ENCODE measurements at places on chromosomes 12 and 14.

DNA sequence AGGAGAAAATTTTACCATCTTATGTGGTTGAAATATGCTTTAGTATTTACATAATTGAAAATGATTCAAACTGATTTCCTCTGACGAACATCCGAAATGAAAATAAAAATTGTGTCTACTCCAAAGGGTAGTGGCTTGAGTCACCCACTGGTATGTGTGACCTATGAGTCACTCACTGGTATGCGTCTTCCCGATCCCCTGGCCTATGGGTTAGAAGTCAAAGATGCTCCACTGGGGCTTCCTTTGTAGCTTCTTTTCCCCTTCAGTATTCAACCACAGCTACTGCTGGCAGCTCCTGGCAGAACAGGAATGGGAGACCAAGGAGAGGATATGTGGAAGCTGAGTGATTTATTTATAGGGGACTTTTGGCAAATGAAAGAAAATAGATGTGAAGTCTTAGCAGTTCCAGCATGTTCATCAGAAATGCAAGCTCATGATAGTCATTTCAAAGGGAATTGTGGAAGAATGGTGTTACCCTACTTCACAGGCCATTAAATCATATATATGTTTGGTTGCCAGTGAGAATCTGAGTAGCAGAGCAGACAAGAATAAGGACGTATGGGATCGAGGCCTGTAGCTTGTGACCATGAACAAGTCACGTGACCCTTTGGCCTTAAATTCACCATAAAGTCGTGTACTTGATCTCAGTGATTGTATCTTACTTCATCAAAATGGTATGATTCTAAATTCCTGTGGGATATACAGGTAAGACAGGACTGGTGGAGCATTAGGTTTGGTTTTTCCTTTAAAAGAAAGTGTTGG, 108.3 kb downstream of the CRADD start:
- no peak for DNase-seq

DNA sequence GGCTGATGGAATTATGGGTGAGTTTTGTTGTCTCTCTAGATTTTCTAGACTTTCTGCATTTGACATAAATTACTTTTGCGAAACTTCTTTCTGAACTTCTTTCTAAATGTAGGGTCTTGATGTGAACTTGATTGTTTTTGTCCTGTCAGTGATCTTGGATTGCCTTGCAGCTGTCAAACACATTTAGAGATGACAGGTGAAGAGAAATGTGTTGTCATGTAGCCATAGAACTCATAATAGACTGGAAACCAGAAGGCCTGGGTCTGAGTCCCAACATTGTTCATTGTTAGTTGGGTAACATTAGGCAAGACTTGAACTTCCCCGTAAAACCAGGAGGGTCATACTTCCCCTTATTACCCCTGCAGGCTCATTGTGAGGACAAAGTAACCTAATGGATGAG, 109.0 kb downstream of the LRIG3 start:
- no peak for DNase-seq

GRCh38 chr14:59398841-59399240, 66.3 kb downstream of the GPR135 start:
- DNase-seq: no peak

- DNase-seq: no peak
Observed at GRCh38 chr12:51922762-51923505, 15.6 kb downstream of the ACVRL1 start.

DNA sequence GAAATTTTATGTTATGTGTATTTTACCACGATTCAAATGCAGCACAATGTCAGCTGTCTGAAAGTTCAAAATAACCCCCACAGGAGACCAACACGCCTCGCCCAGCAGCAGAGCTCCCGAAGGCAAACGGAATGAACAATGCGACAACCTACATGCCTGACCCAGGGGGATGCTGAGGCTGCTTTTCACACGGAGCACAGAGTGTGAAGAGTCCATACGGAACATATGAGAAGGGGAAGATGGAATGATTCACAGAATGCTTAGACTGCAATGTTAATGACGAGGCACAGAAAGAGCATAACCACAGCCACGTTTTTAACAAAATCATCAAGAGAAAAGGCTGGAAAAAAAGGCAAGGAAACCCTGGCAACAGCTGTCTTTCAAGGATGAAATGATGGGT, 22.6 kb downstream of the ZFYVE21 start:
- DNase-seq: no peak

GRCh38 chr14:99590746-99591555, 13.1 kb downstream of the CCDC85C start:
- no peak for DNase-seq

- DNase-seq: no peak
Observed at GRCh38 chr14:22297376-22297775, 291.6 kb downstream of the DAD1 start.

GRCh38 chr14:67710209-67710608, 8.5 kb downstream of the RDH12 start:
- no peak for DNase-seq

DNA sequence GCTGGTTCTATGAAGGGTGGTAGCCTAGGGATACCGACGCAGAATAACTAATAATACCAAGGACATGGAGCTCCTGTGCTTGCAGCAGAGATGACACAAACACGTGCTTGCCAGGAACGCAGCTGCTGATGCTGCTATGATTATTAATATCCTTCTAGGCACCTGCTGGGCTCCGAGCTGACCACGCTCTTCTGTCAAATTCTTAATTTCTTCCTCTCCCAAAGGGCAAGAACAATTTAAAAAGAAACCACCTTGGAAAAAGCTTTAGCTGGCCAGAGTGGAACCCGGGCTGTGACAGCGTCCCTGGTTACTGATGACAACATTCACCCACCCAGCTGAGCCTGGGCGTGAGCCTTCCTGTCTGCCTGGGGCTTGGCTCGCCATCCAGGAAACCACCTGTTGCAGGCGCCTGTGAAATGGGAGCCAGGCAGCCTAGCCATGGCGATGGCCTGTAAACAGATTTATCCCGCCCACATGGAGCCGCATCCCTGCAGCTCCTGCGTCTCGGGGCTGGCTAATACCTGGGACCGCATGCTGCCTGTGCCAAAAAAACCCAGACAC, 28.8 kb downstream of the CLMN start:
- no peak for DNase-seq

- DNase-seq: no peak
Observed at GRCh38 chr14:63951021-63951420, 98.2 kb downstream of the SYNE2 start.

DNA sequence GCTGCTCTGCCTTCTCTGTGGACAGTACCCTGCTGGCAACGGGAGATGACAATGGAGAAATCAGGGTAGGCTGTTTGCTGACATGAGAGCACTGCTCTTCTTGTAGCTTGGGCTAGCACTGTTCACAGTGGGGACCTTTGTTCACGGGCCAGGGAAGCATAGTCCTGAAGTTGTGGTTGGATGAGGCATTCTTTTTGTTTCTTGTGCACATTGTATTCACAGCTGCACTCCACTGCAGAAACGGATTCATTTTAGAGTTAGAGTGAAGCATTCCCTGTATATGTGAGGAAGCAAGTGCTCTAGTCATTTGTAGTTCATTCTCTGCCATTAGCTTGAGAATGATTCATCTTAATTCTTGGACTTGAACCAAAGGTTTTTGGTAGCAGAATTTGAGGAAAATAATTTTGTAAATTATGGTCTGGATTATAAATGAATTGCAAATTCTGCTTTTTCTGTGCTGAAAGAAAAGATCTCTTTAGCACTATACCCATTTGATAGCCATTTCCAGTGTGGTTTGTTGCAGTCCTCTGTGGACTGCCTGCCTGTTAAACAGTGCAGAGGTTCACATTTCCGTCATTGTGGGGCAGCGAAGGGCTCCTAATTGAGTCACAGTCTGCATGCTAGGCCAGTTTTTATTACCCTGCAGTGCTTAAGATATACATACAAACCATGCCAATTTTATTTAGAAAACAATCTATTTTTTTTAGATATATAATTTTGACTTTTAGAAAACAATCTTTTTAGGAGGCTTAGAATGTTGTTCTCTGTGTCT, 80.6 kb downstream of the APAF1 start:
- no peak for DNase-seq

DNA sequence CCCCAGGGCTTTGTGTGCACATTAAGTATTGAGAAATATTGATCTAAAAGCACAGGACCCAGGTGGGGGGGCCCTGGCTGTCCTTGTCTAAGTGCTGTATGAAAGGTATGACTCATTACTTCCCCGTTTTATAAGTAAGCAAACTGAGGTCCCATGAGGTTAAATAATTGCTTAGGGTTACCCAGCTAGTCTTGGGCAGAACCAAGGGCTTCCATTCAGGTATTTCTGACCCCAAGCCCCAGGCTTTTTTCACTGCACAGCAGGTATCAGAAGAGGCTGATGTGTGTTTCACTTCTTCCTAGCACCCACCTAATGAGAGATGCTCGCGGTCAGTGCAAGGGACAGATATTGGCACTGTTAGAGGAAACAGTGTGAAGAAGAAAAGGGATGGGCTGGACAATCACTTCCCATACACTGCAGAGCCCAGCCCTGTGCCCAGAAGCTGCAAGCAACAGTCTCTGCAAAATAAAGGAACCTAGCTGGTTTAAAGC, 4.7 kb upstream of the TC2N start:
- peak; percentile 27 for DNase-seq

DNA sequence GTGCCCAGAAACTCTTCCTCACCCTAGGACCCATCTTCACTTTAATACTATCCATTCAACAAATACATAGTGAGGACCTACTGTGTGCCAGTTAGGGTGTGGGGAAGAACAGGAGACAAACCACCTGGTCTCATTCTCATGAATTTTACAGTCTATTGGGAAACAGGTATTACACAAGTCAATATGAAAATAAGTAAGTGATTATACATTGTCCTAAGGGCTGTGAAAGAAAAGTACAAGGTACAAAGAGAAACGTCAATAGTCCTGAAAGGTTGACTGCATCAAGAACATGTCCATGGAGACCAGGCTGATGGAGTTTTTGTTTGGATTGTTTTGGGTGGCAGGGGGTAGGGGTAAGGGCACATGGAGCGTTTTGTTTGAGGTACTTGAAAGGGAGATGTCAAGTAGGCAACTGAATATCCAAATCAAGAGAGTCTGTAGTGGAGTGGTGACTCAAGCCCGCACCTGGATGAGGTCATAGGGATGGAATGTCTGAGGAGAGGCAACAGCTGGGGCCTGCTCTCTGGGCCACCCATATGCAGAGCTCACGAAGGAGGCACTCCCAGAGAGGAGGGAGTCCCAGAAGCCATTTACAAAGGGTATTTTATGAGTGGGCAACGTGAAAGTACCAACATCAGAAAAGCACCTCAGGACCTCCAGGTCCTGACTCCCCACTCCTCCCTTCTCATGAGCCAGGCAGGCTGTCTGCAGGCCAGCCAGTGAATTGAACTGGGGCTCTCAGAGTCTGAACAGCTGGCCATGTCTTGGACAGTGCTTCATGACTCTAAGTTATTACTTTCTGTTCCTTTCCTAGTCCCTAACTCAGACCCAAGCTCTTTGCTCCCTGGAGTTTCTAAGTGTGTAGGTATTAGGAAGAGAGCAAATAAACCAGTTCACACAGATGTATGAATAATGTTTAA, 272.0 kb downstream of the ZFP36L1 start:
- no peak for DNase-seq

GRCh38 chr14:62921466-62921865, 123.8 kb downstream of the KCNH5 start:
- DNase-seq: no peak

DNA sequence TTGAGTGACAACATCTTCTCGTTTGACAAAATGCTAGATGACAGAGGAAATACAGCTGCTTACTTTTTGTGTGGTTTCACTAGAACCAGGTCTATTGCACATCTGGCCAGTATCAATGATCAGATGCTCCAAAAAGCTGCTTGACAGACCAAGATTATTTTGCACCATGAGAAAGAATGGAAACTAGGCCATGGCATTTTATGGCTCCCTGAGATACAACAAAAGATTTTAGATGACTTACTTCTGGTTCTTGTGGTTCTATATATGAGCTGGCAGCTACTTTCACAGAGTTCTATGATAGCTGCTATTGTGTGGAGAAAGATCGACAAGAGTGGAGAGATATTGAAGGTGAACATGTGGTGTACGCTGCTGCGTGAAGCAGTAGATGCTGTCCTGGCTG, 25.9 kb upstream of the PPFIBP1 start:
- no peak for DNase-seq

- no peak for DNase-seq
Observed at GRCh38 chr14:96398432-96398831, 6.5 kb downstream of the AK7 start.

DNA sequence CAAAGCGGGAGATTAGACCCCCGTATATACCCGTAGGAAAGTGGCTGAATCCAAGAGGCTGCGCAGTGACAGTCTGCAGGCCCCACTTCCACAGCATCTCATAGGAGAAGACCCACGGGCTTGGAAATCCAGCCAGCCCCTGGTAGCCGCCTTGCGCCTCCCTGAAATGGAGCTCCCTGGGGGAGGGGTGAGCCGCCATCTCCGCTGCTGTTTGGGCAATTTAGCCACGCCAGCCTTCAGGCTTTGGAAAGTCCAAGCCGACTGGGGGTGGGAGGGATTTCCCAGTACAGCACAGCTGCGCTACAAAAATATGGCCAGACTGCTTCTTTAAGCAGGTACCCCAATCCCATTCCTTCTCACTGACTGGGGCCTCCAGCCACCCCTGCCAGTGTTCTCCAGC, 53.4 kb downstream of the CAND1 start:
- no peak for DNase-seq

GRCh38 chr14:100747736-100748135, 21.0 kb downstream of the DLK1 start:
- DNase-seq: no peak

DNA sequence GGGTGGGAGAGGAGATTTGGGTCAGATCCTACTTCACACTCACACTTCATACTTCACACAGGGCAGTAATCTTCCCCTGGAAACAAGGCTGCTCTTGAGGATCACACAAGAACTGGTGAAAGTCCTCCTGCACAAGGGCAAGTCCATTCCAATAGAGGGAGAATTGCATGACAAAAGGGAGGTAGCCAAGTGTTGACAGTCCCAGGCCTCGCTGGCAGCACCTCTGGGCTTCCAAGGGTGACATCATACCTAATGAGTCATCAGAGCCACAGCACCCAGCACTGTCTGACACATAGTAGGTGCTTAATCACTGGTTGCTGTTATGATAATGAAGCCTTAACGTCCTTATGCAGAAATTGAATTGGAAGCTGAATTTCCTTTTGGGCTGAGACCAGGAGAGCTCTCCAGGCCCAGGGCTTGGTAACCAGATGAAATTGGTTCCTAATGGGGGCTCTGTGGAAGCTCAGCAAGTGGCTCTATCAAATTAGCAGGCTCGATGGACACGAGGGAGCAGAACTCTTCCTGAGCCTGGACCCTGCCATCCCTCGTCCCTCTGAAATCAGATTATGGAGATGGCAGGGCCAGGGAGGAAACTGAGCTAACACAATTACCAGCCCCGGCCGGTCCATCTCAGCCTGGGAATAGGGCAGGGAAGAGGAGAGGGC, 58.8 kb upstream of the ACTN1 start:
- no peak for DNase-seq

Measured in stimulated activated naive B cell treated with anti-CD40 and anti-IgM and Interleukin-4, amounts not matched to agents 10 μg/mL and 1 μg/mL and 100 μg/mL, for 72 hours (primary cell).